ENCODE measurements at places on chromosomes 6 and 20.
A peak's percentile ranks its signal among the peaks of the same experiment; 100 is the strongest.

DNA sequence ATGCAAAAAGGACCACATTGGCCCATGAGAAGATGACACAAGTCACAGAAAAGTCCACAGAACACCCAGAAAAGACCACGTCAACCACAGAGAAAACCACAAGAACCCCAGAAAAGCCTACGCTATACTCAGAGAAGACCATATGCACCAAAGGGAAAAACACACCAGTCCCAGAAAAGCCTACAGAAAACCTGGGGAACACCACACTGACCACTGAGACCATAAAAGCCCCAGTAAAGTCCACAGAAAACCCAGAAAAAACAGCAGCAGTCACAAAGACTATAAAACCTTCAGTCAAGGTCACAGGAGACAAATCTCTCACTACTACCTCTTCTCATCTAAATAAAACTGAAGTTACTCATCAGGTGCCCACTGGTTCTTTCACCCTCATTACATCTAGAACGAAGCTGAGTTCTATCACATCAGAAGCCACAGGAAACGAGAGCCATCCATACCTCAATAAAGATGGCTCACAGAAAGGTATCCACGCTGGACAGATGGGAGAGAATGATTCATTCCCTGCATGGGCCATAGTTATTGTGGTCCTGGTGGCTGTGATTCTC lies 11.2 kb downstream of the MUCL3 start:
- DNase-seq, result no peak

DNA sequence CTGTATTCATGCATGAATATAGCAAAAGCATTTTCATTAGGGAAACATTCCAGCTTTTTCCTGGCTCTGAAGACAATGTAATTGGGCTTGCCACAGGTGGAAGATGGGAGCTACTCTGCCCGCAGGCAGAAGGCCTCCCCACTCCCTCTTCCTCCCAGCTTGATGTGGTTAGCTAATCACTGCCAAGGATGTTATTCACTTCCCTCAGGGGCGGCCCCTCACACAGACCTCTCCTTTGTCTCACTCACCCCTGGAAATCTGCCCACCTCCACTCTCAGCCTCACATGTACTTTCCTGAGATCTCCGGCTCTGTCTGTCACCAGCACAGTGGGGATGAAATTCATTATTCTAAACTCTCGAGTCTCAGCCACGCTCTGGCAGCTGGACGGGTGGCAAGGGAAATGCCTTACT lies 100.7 kb downstream of the ANKRD60 start:
- DNase-seq, result peak; percentile 34

DNA sequence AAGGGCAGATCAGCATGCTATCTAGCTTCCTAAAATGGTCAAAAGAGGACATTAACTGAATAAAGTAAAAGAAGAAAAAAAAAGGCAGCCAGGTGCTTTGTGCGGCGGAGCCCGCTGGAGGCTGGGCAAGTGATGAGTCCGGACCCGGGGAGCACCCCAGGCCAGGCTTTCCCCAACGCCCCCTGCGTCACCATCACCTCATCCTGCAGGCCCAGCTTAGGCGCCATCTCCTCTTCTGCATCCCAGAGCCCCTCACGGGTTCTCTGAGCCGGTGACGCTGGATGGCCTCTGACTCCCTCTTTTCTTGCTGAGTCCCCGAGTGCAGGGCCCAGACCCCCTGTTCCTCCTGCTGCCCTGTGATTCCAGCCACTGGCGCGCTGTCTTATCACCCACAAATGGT lies 250.1 kb downstream of the TBXT start:
- DNase-seq, result no peak

DNA sequence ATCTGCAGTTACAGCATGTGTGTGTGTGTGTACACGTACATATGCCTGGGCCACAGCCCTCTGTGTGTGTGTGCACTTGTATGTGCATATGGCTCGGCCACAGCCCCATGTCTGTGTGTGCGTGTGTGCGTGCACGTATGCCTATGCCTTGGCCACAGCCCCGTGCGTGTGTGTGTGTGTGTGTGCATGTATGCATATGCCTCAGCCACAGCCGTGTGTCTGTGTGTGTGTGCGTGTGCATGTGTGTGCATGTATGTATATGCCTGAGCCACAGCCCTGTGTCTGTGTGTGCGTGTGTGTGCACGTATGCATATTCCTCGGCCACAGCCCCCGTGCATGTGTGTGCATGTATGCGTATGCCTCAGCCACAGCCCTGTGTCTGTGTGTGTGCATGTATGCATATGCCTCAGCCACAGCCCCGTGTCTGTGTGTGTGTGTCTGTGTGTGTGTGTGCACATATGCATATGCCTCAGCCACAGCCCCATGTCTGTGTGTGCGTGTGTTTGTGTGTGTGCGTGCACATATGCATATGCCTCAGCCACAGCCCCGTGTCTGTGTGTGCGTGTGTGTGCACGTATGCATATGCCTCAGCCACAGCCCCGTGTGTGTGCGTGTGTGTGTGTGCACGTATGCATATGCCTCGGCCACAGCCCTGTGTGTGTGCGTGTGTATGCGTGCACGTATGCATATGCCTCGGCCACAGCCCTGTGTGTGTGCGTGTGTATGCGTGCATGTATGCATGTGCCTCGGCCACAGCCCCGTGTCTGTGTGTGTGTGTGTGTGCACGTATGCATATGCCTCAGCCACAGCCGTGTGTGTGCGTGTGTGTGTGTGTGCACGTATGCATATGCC lies 14.6 kb upstream of the C20orf204 start:
- no peak for DNase-seq

DNA sequence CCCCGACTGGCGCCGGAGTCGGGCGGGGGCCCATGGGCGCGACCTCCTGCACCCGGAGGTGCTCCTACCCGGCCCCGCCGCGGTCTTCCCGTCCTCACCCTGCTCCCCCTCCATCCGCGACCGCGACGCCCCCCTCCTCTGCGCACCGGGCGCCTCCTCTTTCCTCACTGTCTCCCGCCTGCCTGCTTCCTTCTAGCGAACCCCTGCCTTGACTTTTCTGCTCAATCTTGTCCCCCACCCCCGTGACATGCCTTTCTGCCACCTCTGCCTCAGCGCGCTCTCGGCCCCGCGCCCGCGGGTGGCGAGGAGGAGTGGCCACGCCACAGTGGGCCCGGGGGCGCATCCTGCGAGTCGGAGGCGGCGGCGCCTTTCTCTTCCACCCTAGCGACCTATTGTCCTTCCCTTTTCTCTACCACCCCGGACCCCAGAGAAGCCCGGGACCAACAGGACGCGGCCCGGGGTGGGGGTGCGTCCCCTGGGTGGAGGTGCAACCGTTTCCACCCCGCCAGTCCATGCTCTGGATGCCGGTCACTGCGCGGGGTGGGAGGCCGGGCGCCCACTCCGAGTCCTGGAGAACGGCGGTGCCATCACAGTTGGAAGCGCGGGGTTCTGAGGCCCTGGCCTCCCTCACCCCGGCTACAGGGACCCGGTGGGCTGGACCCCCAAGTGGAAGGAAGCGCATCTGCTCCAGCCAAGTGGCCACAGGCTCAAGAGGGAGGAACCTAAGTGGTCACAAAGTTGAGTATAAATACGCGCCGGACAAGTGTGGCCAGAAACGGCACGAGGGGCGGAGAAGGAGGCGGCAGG lies 2.0 kb downstream of the PDE10A start:
- DNase-seq, result peak; percentile 26

DNA sequence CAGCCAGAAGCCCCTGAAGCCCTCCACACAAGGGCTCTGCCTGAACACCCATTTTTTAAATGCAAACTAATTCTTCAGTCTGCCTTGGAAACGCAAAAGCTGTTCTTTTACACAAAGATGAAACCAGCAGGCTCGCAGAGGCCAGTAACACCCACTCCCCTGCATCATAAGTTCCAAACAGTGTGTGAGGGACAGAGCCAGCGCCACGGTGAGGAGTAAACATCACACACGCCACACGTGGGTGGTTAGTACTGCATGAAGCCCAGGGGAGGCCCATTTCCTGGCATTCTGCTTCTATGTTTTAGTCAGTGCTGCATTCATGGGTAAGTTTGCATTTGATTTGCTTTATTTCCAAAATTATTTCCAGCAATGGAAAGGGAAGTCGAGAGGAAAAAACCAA lies 217.7 kb upstream of the RIN2 start:
- DNase-seq, result peak; percentile 13

- no peak for DNase-seq
These were observed 21.5 kb downstream of the ARHGAP40 start for GRCh38 chr20:38623061-38623460.

GRCh38 chr20:60013296-60014139 lies 55.3 kb downstream of the CDH26 start:
- DNase-seq, result no peak

DNA sequence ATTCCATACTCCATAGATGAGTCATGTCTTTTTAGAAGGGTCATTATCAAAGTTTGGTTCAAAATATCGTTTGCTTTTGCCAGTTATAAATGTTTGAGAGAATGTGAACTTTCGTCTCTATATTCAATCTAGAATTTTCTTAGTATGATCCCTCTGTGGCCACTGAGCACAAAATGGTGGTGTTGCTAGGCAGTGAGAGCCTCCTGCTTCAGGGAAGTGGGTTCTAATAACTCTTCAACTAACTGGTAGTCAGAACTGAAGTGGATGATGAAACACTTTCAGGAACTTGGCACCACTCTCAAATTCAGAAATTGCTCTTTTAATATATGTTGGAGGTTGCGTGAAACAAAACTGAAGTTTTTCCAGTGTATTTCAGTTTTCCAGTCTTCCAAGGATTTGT lies 125.0 kb upstream of the DOK5 start:
- DNase-seq, result no peak

- no peak for DNase-seq
These were observed 5.1 kb upstream of the ADAM33 start for GRCh38 chr20:3686867-3687321.

DNA sequence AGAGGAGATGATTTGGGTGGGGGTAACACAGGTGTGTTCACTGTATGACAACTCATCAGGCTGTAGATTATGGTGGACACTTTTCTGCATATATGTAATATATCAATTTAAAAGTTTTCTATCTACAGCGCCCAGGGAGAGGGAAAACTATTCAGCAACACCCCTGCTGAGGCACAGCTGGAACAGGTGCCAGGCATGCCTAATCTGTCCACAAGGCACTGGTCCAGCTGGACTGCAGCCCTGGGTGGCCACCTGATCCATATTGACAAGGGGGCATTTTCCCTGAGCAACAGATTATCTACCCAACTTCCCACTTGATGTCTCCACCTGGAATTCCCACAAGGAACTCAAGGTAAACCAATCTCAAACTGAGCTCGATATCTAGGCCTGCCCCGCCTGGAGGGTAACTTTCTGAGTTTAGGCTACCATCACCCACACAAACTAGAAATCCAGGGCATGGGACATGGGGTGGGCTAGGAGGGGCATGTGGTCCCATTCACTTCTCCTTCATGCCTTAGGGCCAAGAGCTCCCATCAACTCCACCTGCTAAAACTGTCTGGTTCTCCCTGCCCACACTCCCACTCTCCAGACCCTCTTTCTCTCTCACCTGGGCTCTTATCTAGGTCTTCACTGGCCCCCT lies 4.6 kb downstream of the SLC22A16 start:
- no peak for DNase-seq

DNA sequence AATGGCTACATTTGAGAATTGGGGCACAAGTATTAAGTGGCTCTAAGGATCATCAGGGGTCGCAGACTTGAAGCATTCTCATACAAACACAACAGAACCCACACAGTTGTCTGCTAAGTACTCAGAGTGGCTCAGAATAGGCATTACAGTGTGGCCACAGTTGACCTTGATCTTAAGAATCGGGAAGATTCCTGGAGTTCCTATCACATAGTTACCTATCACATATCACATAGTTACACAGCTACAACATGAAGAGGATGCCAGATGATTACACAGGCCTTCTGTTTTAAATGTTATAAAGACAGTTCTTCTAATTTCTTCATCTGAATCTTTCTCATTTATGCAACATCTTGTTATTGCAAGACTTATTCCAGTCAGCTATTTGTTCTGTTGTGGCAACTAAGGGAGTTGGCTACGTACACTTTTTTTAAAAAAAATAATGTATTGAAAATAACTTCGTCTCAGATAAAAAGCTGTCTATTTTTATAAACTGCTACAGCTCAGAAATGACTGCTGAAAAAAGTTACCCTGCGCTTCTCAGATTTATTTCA lies 129.0 kb downstream of the REV3L start:
- DNase-seq, result no peak

DNA sequence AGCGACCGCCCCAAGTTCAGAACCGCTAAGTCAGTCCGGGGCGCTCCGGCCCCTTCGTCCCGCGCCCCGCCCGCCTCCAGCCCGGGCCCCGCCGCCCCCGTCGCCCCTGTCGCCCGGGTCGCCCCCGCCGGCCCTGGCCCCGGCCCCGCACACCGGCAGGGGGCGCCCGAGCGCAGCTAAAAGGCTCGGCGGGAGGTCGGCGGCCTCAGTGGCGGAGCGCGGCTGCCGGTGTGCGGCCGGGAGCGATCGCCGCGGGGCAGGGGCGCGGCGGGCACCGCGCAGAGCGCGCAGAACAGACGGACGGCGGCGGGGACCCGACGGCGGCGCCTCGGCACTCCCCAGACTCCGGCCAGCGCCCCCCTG lies at the start of gene FNDC1:
TSS of gene FNDC1 (plus strand) at position 208 of the 363 bp plus-strand sequence. CDS start 197 bp downstream, outside the sequence.
- DNase-seq, result peak; percentile 53

GRCh38 chr6:36131511-36132245 lies 1.4 kb downstream of the MAPK13 start:
- DNase-seq, result peak; percentile 89

DNA sequence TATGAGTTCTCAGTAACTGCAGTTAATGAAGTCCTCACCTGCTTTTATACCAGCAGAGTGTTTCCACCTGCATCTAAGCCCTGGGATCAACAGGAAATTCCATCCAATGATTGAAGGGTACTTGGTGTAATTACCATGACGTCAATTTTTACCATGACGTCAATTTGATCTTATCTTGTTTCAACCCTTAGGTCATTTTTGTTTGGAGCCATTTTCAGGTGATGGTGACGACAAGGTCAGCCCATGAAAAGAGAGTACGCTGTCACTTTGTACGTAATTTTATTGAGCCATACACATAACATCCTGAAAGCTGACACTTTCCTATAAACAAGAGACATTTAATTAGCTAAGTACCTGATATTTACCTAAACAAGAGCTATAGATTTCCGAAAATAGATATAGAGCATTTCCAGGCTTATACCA lies at the start of gene CGA:
TSS of gene CGA (minus strand) at position 20 of the 423 bp plus-strand sequence. CDS start 6,906 bp downstream, outside the sequence.
- DNase-seq, result no peak

- DNase-seq, result no peak
These were observed 35.8 kb downstream of the HIVEP1 start for GRCh38 chr6:12047792-12048432.

DNA sequence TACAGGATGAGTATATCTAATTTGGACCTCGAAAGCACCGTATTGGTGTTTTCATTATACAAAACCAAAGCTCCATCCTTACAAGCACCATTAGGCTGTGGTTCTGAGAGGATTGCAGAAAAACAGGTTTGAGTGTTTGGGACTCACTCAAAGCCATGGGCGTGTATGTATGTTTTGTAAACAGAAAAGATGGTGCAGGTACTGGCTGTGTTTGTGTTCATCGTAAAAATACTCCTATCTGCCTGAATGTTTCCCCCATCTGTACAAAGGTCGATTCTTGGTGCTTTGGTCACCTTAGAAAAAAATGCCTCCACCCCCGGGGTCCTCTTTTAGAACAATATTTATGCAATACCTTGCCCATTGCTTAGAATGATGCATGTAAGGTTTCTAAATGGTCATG lies 286.6 kb downstream of the TSHZ2 start:
- no peak for DNase-seq
